ENCODE measurements at places on chromosomes 3 and 15.

GRCh38 chr3:138195481-138195880 is 8.4 kb downstream of the ARMC8 start:
- DNase-seq = no peak

DNA sequence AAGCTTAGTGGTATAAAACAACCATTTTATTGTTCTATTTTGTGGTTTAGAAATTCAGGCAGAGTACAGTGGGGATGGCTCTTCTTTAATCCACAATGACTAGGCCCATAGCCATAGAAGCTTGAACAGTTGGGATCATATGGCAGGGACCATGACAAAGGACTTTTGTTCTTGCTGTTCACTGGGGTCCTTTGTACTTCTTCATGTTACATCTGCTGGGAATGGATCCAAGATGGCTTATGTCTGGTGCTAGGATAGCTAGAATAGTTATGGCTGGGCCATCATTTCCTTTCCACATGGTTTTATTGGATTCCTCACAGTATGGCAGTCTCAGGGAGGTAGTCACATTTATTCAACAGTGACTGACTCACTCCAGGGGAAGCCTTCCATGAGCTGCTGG is 427.9 kb upstream of the AGTR1 start:
- no peak for DNase-seq

- no peak for DNase-seq
These were observed 159.9 kb downstream of the APBA2 start for GRCh38 chr15:29045717-29046116.

GRCh38 chr3:188339410-188340295 is 185.7 kb downstream of the LPP start:
- no peak for DNase-seq

Measured in NCI-H748 treated with DMSO at 0.1 percent for 48 hours (cell line).